ENCODE measurements at places on chromosomes 16 and 17.

DNA sequence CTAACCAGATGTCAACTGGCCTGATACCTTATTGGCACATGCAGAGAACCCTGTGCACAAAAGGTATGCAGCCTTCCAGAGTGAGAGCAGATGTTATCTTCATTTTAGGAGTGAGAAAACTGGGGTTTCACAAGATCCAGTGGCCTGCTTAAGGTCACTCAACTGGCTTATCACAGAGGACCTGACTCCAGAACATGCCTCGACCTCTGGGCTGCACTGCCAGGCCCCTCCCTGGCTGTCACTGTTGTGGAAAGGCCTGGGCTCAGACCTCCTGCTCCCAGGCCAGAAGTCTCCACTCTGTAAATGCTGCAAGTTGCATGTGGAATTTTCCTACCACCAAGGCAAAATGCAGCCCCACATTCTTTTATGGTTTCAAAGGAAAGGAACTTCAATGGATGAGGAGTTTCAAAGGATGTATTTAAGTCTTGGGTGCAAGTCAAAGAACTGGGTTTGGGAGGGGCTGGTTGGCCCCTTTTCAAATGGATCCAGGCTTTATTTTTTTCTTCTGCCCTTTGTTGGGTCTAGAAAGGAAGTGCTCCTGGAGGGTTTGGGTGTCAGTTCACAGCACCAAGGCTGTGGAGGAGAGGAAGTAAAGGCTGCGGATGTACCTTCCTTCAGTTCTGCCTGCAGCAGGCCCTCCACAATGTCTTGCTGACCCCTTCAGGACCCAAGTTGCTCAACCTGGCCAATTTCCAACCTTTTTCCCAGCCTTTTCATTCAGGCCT is 30.4 kb upstream of the SMPD3 start:
- DNase-seq = no peak

DNA sequence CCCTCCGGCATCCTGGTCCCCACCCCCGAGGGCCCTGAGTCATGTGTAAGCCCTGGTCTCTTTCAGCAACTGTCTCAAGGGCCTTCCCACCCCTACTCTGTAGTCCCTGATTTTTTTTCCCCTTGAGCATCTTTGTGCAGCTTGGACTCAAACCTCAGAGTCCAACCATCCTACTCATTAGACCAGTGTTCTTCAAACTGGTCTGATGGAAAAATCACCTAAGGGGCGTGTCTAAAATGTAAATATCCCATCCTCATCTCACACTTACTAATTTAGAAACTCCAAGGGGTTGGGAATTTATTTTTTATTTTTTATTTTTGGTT is 624 bp downstream of the G6PC3 start:
- peak; percentile 40 for DNase-seq

GRCh38 chr16:9072806-9073341 is 18.6 kb upstream of the HAPSTR1 start:
- no peak for DNase-seq

GRCh38 chr17:72614871-72615626 is 477.4 kb downstream of the SLC39A11 start:
- no peak for DNase-seq
